Uterus (tissue), 4 donors: ENCODE measurements at places on chromosomes 6 and 20.

DNA sequence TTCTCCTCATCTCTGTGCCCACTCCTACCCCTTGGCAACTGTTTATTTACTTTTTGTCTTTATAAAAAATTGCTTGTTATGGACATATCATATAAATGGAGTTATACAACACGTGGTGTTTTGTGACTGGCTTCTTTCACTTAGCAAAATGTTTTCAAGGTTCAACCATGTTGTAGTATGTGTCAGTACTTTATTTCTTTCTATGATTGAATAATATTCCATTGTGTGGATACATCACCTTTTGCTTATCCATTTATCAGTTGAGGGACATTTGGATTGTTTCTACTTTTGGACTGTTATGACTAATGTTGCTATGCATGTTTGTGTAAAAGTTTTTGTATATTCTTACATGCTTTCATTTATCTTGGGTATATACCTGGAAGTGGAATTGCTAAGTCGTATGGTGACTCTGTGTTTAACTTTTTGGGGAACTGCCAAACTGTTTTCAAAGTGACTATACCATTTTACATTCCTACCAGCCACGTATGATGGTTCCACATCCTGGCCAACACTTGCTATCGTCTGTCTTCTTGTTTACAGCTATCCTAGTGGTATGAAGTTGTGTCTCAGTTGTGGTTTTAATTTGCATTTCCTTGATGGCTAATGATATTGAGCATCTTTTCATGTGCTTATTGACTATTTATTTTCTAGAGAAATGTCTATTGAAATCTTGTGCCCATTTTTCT, 84.4 kb downstream of the SLX4IP start:
- DNase-seq: no peak

- no peak for DNase-seq
Observed at GRCh38 chr6:16676978-16677377, 84.3 kb downstream of the ATXN1 start.

- DNase-seq: no peak
Observed at GRCh38 chr6:156502969-156503504, 274.1 kb upstream of the ARID1B start.

DNA sequence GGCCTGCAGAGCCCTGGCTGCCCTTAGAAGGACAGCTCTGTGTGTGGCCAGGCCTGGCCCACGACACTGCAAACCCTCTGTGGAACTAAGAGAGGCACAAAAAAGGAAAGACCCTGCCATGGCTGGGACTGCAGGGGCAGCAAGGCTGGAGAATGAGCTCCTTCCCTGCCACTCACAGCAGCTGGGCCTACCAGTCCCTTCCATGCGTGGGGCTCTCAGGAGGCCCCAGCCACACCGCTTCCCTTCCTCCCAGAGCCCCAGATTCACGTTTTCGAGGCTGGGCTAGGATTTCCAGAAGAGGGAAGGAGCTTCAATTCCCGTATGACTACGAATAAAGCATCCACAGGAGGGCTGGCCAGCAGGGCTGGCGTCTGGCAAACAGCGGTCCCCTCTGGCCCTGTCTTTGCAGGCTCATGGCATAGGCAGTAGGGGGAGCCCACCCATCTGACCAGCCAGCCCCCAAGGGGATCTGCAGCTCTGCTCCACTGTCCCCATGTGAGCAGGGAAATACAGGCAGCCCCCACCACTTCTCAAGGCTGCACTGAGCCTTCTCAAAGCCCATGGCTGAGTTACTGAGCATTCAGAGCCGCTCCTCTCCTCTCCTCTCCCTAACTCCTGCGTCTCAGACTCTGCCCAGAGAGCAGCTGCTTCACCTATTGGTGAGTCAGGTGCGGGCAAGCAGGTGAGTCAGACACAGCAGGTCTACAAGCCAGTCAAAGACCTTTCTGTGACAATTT, 53.1 kb downstream of the NINL start:
- DNase-seq: no peak

DNA sequence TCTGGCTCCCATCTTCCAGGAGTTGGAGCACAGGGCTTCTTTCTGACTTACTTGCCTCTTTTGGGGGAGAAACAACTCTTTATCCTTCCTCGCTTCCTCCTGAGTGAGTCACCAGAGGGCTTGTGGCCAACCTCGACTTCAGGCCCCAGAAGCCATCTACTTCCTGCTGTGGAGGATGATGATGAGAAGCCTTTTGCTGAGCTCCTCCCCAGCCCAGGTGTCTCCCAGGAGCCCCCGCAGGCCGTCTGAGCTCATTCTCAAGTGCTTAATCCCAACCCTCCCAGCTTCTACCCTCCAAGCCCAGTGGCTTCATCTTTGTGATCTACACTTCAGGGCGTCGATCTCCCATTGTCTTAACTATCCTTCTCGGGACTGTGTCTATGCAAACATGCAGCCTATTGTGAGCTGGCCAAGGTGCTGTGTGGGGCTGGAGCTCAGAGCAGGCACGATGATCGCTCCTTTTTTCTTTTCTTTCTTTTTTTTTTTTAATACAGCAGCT, 27.9 kb downstream of the SDCBP2 start:
- no peak for DNase-seq

- DNase-seq: peak; percentile 55
Observed at GRCh38 chr6:24910331-24910960, 25.3 kb downstream of the RIPOR2 start.
